GM13977 (cell line): ENCODE measurements at places on chromosomes 13 and 19.

GRCh38 chr19:16247353-16248182 is 49.9 kb downstream of the AP1M1 start:
- DNase-seq = peak; percentile 91

GRCh38 chr13:29573190-29573589 is 22.3 kb downstream of the SLC7A1 start:
- peak; percentile 39 for DNase-seq

- no peak for DNase-seq
Observed at GRCh38 chr19:45985321-45985720, 9.9 kb upstream of the CCDC61 start.

DNA sequence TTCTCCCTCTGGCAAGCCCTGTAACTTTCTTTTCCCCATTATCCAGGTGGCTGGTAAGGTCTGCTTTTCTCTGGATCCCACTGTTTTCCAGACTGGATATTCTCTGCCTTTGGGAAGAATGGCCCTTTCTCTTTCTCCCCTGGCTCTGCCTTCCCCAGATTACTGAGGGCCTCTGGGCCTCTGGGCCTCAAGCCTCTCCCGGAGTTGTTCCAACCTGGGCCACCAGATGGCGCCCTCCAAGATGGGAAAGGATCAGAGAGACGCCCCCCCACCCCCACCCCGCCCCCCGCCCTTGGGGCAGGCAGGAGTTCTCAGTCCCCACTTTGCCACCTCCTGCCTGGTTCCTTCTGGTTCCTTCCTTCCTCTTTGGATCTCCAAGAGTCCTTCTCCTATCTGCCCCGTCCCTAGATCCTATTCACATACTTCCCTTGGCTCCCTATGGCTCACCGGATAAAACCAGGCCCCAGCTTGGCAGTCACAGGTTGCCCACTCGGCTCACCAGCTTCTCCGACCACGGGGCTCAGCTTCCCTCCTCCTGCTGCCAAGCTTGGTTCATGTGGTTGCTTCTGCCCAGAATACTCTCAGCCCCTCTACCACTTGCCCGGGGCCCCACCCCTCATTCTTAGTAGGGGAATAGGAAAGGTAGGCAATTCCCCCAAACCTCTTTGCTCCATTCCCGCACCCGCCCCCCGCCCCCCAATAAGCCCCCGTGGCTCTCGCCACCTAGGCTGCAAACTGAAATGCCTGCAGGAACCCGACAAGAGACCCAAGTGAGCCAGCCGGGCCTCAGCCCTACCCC is 13.1 kb downstream of the EPS8L1 start:
- DNase-seq = peak; percentile 88

DNA sequence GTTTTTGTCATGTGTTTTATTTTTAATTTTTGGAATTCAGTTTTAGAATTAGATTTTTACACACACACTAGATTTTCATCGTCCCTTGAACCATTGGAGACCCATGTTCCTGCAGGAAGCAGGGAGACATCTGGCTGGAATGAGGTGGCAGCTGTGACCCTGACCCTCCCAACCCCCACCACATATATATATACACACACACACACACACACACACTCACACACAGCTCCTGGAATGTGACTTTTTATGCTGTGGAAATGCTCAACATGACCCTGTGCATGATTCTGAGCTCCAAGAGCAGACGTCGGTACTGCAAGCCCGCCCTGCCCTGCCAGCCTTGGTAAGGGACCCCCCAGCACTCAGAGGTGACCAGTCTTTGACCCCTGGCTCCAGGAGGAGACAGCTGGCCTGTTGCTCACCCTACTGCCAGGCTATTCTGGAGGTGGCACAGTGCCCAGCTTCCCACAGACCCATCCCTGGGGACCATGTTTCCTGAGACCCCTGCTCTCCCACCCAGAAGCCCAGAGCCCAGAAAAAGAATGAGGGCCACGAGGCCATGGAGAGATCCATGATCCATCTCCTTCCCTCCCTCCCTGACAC is 103.2 kb upstream of the VSTM2B start:
- DNase-seq = no peak

DNA sequence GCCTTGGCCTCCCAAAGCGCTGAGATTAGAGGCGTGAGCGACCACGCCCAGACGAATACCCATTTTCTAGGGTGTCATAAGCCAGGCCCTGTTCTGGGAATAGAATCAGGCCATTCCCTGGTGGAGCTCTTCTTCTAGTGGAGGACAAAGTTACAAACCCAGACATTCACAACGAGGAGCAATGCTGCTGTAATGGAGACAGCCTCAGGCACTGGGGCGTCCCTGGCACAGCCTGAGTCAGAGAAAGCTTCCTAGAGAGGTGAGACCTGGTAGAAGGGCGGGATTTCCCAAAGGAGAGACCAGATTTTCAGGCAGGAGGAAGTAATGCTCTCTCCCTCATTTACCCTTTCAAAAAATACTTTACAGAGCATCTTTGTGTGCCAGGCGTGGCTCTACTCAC is 12.7 kb downstream of the PRKCG start:
- no peak for DNase-seq

DNA sequence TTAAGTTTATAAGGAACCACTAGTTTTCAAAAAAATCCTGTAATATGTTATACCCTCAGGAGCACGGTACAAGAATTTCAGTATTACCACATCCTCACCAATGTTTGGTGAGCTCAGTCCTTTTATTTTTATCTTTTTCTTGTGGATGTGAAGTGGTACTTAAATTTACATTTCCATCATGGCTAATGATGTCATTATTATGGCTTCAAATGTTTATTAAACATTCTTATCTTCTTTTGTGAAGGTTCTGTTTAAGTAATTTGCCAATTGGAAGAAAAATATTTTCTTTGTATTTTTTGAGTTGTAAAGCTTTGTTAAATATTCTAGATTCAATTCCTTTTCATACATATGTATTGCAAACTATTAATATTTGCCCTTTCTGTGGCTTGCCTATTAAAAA is 291.0 kb downstream of the ENOX1 start:
- DNase-seq = no peak

GRCh38 chr19:43354305-43354627 is 780 bp downstream of the CD177 start:
- no peak for DNase-seq

DNA sequence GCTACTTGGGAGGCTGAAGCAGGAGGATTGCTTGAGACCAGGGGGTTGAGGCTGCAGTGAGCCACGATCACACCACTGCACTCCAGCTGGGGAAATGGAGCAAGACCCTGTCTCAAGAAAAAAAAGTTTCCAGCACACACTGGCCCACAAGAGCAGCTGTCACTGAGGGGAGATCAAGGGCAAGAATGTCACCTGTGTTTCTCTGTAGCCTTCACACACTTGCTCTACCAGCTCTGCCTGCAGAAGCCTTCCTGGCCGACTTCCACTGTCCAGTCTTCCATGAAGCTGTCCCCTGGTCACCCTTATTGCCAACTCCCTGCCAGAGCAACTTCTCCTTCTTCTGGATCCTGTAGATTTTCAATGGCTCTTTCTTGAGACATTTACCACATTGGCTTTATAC is 158.0 kb downstream of the KCTD15 start:
- no peak for DNase-seq

- DNase-seq = no peak
Observed at GRCh38 chr13:111304603-111305289, 15.7 kb upstream of the TEX29 start.

DNA sequence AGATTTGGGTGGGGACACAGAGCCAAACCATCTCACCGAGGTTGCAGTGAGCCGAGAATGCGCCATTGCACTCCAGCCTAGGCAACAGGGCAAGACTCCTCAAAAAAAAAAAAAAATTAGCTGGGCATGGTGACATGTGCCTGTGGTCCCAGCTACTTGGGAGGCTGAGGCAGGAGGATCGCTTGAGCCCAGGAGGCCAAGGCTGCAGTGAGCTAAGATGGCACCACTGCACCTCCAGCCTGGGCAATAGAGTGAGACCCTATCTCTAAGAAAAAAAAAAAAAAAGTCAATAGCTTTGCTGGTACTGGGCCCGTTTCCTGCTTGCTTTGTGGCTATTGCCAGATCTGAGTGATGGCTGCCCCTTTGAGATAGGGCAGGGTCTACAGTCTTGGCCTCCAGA is 13.1 kb downstream of the ACP7 start:
- DNase-seq = no peak

- DNase-seq = no peak
Observed at GRCh38 chr13:90107661-90108060, 1239.8 kb upstream of the MIR17HG start.

GRCh38 chr19:55492362-55492944 is 4.2 kb downstream of the SSC5D start:
- no peak for DNase-seq

GRCh38 chr13:72788831-72789230 is 6.9 kb downstream of the PIBF1 start:
- no peak for DNase-seq

DNA sequence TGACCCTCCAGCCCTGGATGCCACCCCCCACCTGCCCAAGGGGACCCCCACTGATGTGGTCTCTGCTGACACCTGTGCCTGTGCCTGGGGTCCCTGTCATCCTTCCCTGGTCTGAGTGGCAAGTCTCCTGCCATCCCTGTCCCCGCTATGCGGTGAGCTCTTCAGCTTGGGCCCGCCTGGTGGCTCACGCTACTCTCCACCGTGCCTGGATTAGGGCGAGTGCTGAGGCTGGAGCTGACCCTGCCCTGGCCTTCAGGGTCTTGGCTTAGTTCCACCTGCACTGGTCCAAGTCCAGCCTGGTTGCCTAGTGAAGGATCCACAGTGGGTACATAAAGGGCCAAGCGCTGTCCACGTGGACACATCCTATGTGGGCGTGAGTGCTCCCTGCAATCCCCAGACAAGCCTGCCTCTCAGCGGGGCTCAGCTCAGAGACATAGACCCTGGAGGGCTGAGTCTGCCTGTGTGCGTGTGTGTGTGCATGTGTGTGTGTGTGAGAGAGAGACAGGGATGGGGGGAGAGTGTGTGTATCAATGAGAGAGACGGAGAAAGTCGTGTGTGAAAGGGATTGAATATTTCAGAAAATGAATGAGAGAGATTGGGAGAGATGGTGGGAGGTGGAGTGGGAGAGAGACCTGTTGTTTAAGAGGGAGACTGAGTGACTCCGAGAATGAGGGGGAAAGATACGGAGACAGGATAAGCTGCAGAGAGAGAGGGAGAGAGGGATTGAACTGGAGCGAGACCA is 22.1 kb downstream of the WTIP start:
- no peak for DNase-seq

GRCh38 chr13:73058736-73059459 is at the start of gene KLF5:
TSS of gene KLF5 (plus strand) at chr13:73059005. CDS start at chr13:73059328, 323 bp downstream.
- peak; percentile 99 for DNase-seq

GRCh38 chr13:46207828-46208227 is 3.9 kb upstream of the LRRC63 start:
- DNase-seq = no peak

- no peak for DNase-seq
Observed at GRCh38 chr13:49238621-49239020, 9.1 kb upstream of the CDADC1 start.

GRCh38 chr19:40348961-40349507 is 539 bp downstream of the PLD3 start:
- DNase-seq = no peak

GRCh38 chr19:28530406-28531035 is 682.4 kb downstream of the UQCRFS1 start:
- DNase-seq = no peak

DNA sequence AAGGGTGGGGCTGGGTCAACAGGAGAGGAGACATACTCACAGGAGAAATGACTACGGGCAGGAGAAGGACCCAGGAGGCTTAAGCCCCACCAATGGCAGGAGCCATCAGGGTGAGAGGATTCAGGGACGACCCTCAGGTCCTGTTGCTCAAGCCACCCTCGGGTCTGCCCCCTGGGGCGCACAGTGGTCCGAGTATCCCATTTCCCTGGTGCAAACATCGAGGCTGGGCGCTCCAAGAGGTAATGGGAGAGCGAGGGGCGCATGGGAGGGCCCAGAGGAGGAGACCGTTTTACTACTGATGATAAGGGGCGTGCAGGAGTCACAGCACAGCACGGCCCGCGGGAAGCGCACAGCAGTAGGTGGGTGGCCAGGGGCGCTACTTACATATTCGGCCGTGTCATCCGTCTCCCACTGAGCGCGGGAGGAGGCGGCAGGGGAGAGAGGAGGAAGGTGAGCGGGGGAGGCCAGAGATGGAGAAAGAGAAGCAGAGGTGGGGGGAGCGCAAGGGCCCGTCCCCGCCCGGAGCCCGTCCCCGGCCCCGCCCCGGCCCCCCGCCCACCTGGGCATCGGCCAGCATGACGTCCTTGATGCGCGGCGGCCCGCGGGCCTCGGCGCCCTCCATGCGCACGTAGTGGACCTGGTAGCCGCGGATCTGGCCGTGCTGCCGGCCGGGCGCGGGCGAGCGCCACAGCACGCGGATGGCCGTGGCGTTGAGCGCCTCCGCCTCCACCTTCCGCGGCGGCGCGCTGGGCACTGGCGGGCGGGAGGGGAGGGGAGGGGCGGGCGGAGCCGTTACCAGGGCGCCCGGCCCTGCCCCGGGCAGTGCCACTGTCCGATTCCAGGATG is 111.5 kb downstream of the PTPRS start:
- no peak for DNase-seq

GRCh38 chr19:1789261-1790041 is 22.6 kb downstream of the ATP8B3 start:
- no peak for DNase-seq

GRCh38 chr19:1819341-1820255 is 7.5 kb upstream of the ATP8B3 start:
- no peak for DNase-seq

DNA sequence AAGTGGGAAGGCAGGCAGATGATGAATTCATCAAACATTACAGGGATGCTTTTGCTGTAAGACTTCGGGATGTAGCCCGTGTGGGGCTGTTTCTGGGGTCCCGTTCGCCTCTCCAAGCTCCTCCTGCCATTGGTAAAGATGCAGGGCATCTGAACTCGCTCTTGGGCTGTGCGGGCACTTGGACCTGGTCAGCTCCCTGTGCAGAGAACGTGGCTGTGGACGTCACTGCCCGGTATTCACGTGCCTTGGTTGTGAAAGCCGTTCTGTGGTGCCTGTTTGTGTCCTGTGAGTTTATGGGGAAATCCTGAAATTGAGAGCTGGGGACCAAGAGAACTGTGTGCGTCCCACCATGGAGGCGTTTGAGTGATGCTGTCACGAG is 5.4 kb downstream of the TFDP1 start:
- no peak for DNase-seq

GRCh38 chr13:80141123-80141849 is 199.6 kb downstream of the SPRY2 start:
- DNase-seq = no peak

DNA sequence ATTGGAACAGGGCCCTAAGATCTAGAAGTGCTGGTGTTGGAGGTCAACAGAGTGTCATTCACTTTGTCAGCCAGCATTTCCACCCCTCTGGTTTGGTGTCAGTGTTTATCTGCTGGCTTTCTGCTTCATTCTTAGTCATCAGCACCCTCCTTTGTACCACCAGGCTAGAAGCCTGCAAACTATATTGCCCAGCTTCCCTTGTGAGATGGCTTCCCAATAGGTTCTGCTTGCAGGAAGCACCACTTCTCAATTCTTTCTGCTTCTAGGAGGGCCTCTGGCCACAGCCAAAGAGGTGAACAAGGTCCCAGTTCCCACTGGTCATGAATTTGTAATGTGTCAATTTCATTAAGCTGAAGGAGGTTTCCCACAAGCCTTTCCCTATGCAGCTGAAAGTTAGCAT is 36.4 kb upstream of the CALM3 start:
- DNase-seq = no peak
